Upper lobe of left lung (tissue), 6 donors: ENCODE measurements at places on chromosomes 11 and 22. TPM values are rescaled to one million over a fixed set of nuclear protein-coding genes. Genes with fewer than 3 reads are reported as not detected.

DNA sequence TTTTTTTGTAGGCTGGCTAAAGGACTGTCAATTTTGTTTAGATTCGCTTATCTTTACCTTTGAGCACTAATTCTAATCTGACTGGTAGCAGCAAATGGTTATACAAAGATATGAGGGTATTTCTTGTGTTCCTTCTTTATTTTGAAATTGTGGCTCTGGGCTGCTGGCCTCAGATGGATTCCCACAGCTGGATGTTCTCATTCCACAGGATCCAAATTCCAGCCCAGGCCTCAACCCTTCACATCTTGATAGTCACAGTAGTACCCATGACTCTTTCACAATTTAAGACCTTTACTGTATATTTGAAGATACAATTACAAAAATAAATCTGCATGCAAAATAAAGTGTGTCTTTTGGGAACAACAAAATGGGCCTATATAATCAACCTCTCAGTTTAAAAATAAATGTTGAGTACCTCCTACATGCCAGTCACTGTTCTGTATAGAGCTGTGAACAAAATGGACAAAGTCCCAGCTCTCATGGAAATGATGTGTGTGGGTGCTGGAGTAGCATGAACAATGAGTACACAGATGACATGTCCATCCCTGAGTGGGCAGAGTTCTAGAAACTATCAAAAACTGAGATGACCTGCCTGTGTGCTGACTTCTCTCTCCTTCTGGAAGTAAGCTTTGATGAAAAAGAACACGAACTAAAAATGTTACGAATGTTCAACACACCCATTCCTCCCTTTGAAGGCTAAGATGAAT lies 51.7 kb upstream of the FBXO3 start:
- DNase-seq: no peak

DNA sequence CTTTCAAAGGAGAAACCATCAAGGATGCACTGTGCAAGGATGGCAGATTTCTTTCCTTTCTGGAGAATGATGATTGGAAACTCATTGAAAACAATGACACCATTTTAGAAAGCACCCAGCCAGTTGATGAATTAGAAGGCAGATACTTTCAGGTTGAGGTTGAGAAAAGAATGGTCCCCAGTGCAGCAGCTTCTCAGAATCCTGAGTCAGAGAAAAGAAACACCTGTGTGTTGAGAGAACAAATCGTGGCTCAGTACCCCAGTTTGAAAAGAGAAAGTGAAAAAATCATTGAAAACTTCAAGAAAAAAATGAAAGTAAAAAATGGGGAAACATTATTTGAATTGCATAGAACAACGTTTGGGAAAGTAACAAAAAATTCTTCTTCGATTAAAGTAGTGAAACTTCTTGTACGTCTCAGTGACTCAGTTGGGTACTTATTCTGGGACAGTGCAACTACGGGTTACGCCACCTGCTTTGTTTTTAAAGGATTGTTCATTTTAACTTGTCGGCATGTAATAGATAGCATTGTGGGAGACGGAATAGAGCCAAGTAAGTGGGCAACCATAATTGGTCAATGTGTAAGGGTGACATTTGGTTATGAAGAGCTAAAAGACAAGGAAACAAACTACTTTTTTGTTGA lies 9.8 kb downstream of the FAM111A start:
- no peak for DNase-seq

- no peak for DNase-seq
These were observed 1331.3 kb downstream of the BRD1 start for GRCh38 chr22:48496226-48496845.

GRCh38 chr22:38180841-38181452 lies 683 bp downstream of the PLA2G6 start:
- DNase-seq: peak; percentile 82

DNA sequence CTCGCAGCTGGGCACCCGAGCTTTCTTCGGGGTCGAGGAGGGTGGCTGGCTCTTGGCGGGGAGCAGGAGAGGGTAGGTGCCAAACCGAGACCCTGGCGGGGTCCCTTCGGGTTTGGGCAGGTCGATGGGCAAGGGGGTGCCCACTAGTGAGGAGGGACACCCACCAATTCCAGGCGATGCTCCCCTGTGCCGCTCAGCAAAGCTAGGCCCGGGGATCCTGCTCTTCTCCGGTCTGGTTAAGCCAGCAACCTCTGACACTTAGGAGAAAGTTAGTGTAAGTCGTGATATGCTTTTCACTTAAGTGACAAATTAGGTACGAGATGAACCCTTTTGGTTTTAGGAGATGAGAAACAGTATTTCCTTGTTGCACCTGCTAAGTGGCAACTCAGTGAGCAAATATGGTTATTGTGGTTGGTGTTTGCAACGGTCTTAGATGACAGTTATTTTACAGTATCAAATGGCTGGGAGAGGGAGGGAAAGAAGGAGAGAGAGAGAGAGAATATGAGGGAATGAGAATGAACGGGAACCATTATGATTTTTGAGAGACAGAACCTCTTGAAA lies 565 bp downstream of the NUCB2 start:
- no peak for DNase-seq

DNA sequence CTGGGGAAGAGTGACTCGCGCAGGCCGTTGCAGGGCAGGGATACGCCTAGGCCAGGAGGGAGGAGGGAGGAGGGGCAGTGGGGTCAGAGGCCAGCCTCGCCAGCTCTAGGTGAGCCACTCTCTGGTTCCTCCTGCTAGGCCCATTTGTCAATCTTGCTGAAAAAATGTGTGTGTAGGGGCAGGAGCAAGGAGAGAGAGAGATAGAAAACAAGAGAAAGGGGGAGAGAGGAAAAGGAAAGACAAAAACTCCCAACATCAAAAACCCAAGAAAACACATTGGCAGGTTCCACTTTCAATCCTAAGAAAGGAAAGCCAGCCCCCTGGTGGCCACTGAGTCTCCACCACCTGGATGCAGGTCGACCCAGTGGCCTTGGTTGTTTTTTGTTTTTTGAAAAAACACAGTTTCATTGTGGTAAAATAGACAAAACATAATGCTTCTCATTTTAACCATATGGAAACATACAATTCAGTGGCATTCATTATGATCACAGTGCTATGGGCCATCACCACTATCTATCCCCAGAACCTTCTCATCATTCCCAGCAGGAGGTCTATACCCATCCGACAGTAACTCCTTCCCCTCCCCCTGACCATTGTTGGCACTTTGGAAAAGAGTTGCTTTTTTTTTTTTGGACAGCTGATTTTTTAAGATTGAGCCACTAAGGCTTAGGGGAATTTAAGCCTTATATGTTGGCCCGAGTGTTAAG lies 10.9 kb downstream of the OMP start:
- no peak for DNase-seq

- DNase-seq: no peak
These were observed 210.3 kb downstream of the DDX10 start for GRCh38 chr11:108875134-108875533.

DNA sequence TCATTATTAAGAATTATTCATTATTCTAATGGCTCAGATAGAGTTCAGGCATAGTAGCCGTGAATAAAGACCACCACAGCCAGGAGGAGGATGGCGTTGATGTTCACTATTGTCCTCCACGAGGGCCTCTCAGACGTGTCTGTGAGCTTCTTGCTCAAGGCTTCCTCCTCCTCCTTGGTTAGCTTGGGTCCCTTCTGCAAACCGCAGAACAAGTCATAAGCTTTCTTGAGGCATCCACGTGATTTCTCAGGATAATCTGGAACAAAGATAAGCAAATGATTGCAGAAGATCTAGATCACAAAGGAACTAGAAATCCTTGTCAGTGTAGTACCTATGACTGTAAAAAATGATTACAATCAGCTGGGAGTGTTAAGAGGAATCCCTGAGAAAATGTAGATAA lies 13.6 kb upstream of the RFPL2 start:
- no peak for DNase-seq

DNA sequence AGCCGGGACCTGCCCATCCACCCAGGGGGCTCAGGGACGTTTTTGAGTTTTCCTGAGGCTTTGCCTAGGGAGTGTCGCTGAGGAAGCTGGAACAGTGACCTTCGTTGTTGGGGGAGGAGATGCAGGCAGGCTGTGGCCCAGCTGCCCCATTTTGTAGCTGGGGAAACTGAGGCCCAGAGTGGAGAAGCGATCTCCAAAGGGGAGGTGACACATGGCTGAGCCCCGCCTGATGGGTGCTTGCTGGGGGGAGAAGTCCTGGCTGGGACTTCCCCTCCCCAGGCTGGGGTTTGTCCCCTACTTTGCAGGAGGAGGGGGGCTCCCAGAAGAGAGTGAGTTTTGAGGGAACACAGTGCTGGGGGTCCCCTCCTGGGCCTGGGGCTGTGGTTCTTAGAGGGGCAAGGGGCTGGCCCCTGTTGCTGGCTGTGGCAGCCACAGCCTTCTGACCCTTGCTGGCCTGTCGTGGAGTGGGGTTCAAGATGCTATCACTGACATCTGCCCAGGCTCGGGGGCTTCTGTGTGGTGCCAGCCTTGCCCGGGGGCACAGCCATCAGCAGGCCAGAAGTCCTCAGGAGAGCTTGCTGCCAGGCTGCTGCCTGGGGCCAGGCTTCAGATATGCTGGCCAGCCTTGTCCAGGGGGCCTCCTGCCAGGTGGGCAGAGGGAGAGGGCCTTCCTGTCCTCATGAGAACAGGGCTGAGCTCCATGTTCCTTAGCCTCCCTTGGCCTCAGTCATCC lies 21.4 kb downstream of the KCNQ1 start:
- DNase-seq: no peak

Gene INS
- total RNA-seq: 0.67 TPM

Gene KRTAP5-7
- not detected for total RNA-seq

Gene SCGB1D2
- not detected for total RNA-seq

Gene ARHGAP8
- 55.5 TPM for total RNA-seq
